ENCODE measurements at places on chromosomes 12 and 14. TPM values are rescaled to one million over a fixed set of nuclear protein-coding genes. Genes with fewer than 3 reads are reported as not detected.

The B3GNT4 gene
- 0.68 TPM for total RNA-seq

The MAP1LC3B2 gene
- 3.0 TPM for total RNA-seq

The PTPN21 gene
- total RNA-seq, result 13.4 TPM

The CIROP gene
- total RNA-seq, result not detected

The GDF3 gene
- not detected for total RNA-seq

All from nasal cavity respiratory epithelium epithelial cell of viscerocranial mucosa (primary cell).